ENCODE measurements at places on chromosomes 1 and 21. TPM values are rescaled to one million over a fixed set of nuclear protein-coding genes. Genes with fewer than 3 reads are reported as not detected.

DNA sequence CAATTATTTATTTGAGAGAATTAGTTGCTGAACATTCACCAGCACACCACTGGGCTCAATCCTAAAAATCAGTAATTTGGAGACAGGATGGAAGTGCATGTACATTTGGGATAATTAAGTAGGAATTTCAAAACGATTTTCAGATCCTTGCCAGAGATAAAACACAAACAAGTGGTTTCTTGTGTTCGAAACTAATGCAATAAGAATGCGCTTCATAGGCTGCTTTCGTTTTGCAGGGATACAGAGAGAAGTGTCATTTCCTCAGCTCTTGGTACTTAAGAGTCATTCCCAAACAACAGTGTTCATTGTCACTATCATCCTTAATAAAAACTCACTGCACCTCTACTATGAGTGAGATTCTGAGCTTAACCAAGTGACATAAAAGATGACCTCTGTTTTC lies 20.6 kb upstream of the USP24 start:
- H3K4me1 ChIP-seq, result peaks cover 12% of the 10 kb centered on the region
- no peak overlapping the region for H3K4me3 ChIP-seq
- no peaks in the 10 kb centered on the region for H3K36me3 ChIP-seq
- DNase-seq, result no peak
- peak overlapping the region; percentile 26 for H3K27ac ChIP-seq
- no peaks in the 10 kb centered on the region for H3K27me3 ChIP-seq

Gene OR2M3
- not detected for total RNA-seq

- H3K4me1 ChIP-seq, result peaks cover 3% of the 10 kb centered on the region
- H3K27me3 ChIP-seq, result no peaks in the 10 kb centered on the region
Measured at GRCh38 chr1:231557411-231557810, 28.9 kb downstream of the TSNAX start.

GRCh38 chr1:51877434-51878307 lies 856 bp downstream of the NRDC start:
- no peaks in the 10 kb centered on the region for H3K27me3 ChIP-seq
- peak overlapping the region; percentile 99 for H3K27ac ChIP-seq
- peaks cover 24% of the 10 kb centered on the region for H3K4me1 ChIP-seq
- DNase-seq, result no peak
- peaks cover 18% of the 10 kb centered on the region for H3K36me3 ChIP-seq

Gene PLCH2
- 2.2 TPM for total RNA-seq

GRCh38 chr1:236534151-236534651 lies 10.4 kb downstream of the LGALS8 start:
- no peak overlapping the region for H3K4me3 ChIP-seq
- peaks cover 19% of the 10 kb centered on the region for H3K36me3 ChIP-seq
- H3K27me3 ChIP-seq, result no peaks in the 10 kb centered on the region
- no peak overlapping the region for H3K27ac ChIP-seq
- DNase-seq, result no peak
- peaks cover 36% of the 10 kb centered on the region for H3K4me1 ChIP-seq

Gene PRAMEF5
- not detected for total RNA-seq

DNA sequence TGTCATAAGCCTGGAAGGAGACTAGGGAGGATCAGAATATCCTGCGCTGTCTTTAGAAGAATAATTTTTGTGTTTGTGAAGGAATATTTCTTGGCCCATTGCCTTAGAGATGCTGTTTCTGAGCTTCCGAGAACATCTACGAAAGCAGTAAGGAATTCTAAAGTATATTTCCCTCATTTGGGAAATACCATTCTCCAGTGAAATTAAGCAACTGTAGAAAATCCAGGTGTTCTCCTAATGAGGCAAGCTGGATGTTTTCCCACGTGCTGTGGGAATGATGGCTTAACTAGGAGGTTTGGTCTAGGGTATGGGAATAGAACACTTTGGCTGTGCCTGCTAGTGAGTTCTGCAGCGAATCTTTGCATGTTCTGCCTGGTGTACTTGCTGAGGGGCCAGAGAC lies 168.9 kb upstream of the KIAA0040 start:
- no peaks in the 10 kb centered on the region for H3K27me3 ChIP-seq
- no peak overlapping the region for H3K27ac ChIP-seq
- no peak for DNase-seq

Gene VPS13D
- 108 TPM for total RNA-seq
